NCI-H524 (cell line): ENCODE measurements at places on chromosomes 6 and 20.

- peak; percentile 77 for DNase-seq
Observed at GRCh38 chr6:26020329-26021000, 57.9 kb downstream of the TRIM38 start.

GRCh38 chr6:166278579-166279392 lies 29.4 kb downstream of the PRR18 start:
- DNase-seq: no peak

GRCh38 chr20:32019156-32019510 lies 8.9 kb downstream of the CCM2L start:
- peak; percentile 51 for DNase-seq

DNA sequence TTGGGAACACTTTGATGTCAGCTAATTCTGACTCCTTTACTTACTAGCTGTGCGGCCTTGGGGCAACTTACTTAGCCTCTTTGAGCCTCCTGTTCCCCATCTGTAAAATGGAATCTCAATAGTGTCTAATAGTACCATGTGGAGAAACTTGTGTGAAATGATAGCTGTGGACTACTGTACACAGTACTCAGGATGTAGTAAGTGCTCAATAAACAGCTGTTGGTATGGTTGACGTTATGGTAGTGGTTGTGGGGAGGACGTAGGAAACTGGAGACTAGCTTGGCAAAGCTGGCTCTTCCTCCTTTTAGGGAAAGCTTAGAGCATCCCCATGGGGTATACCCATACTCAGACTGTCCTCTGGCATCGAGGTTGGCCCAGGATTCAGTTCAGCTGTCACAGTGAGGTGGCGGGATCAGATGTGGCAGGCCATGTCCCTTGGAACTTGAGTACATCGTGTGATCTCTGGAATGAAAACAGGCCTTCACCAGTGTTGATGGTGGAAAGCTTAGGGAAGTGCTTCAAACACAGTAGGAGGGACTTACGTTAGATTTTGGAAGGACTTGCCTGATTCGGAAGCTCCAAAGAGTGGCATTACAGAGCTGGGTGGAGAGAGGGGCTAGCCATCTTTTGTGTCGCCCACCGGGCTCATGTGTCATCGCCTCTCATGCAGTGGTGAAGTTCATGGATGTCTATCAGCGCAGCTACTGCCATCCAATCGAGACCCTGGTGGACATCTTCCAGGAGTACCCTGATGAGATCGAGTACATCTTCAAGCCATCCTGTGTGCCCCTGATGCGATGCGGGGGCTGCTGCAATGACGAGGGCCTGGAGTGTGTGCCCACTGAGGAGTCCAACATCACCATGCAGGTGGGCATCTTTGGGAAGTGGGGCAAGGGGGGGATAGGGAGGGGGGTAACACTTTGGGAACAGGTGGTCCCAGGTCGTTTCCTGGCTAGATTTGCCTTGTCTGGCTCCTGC lies 7.1 kb downstream of the VEGFA start:
- DNase-seq: no peak

DNA sequence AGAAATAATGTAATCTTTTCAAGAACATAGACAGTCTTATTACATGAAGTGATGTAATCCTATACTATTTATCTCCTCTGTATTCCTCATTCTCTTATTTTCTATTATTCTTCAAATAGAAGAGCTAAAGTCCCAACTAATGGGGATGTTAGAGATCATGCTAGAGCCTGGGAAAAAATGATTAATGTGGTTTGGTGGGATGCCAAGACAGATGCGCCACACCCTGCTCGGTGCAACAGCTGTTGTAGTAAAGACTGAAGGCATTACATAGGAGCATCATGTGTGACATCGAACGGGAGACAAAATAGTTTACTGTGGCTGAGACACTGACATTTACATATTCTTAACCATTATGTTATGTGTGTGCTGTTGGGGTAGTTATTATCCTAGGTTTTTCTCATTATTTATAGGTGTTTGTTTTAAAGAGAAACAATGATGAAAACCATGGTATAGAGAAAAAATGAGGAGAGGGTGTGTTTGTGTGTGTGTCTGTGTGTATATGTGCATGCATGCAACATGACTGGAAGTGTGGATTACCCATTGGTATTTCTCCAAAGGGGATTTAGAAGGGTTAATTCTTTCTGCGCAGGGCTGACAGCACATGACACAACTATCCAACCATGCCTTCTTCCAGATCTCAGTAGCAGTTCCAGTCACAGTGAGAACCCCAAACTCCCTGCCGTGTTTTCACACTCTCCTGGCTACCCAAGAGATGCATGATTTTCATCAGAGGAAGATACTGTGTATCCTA lies 155.3 kb downstream of the EYA4 start:
- peak; percentile 69 for DNase-seq

DNA sequence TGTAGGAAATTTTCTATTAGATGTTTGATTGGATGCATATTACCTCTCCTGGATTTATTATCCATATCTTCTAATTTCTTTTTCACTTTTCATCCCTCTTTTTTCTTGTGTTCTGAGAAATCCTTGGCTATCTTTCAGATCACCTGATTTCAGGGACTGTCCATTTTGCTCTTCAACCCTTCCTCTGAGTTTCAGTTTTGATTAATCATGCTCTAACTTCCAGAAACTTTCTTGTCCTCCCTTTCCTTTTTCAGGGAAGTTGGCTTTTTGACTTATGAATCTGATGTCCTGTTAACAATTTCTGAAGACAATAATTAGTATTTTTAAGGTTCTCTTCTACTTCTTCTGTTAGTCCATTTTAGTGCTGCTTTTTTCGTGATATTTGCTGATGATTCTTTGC lies 79.1 kb downstream of the FKBP5 start:
- DNase-seq: no peak

DNA sequence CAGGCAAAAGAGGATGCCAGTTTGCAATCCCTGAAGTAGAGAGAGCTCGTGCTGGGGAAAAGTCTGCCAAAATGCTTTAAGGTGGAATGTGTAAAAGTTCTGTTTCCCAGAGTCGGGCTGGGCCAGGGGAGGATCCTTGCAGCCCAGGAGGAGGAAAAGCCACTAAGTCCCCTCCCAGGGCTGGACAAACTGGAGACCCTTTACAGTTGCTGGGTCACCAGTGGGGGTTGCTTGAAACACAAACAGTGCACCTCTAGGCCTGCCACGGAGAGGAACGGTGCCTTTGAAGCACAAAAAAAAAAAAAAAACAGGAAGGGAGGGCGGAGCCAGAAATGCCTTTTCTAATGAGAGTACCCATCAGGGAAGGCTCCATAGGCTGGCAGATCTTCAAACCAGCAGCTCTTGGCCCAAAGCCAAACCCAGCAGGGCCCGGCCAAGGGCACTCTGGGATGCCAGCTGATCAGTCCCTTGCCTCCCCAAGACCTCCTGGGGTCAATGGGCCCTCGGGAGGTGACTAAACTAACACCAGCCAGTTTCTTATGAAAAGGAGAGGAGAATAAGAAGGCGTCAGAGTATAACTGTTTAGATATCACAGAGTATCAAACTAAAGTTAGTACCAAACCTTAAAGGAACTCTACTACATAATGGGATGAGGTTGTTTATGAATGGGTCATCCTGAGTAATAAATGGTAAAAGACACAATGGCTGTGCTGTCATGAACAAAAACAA lies 23.7 kb downstream of the HLA-A start:
- DNase-seq: peak; percentile 71

GRCh38 chr20:20188647-20189046 lies 136.3 kb downstream of the CFAP61 start:
- DNase-seq: no peak
